NCI-H748 treated with DMSO at 0.1 percent for 48 hours (cell line): ENCODE measurements at places on chromosomes 11 and 22.

GRCh38 chr11:128246364-128246801 is 341.0 kb downstream of the ETS1 start:
- DNase-seq: no peak

DNA sequence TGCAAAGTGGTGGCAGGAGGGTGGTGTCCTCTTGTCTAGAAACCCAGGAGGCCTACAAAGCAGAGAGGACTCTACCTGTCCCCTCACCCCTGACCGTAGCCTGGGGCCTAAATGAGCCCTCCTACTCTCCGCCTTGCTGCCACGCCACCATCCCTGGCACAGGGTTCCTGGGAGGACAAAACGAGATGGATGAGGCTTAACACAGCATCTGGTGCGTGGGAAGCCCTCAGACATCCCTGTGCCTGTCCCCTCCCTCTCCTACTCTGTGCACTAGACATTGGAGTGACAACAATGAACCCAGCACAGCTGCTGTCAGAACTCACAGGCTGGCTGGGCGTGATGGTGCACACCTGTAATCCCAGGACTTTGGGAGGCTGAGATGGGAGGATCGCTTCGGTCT is 36.4 kb upstream of the DKK3 start:
- DNase-seq: no peak

- DNase-seq: no peak
Measured at GRCh38 chr11:121589946-121590537, 137.3 kb upstream of the SORL1-AS1 start.

- no peak for DNase-seq
Measured at GRCh38 chr22:17357688-17358087, 11.6 kb upstream of the CECR2 start.
